ENCODE measurements at places on chromosomes 3 and 15. TPM values are rescaled to one million over a fixed set of nuclear protein-coding genes. Genes with fewer than 3 reads are reported as not detected.

SIDT1 gene
- polyA plus RNA-seq = not detected

PLXNA1 gene
- polyA plus RNA-seq = 57.2 TPM

KIF15 gene
- polyA plus RNA-seq = 4.0 TPM

INKA1 gene
- 4.4 TPM for polyA plus RNA-seq

ST8SIA2 gene
- polyA plus RNA-seq = not detected

EPHB1 gene
- polyA plus RNA-seq = 0.50 TPM

AHSG gene
- not detected for polyA plus RNA-seq

TM4SF1 gene
- polyA plus RNA-seq = 37.5 TPM

CATSPER2 gene
- polyA plus RNA-seq = 1.9 TPM

CTXN2 gene
- polyA plus RNA-seq = not detected

KIF7 gene
- 7.5 TPM for polyA plus RNA-seq

LMCD1 gene
- polyA plus RNA-seq = 157 TPM

POLR2H gene
- 72.0 TPM for polyA plus RNA-seq

ARNT2 gene
- polyA plus RNA-seq = 27.5 TPM

ONECUT1 gene
- polyA plus RNA-seq = not detected

CD80 gene
- polyA plus RNA-seq = not detected

PPP1R14D gene
- not detected for polyA plus RNA-seq

MYO5A gene
- 39.6 TPM for polyA plus RNA-seq

ST3GAL6 gene
- polyA plus RNA-seq = 0.06 TPM

C3orf18 gene
- 30.4 TPM for polyA plus RNA-seq

ERICH6 gene
- not detected for polyA plus RNA-seq

ANKRD34C gene
- not detected for polyA plus RNA-seq

EIF3J gene
- 54.4 TPM for polyA plus RNA-seq

LINGO1 gene
- polyA plus RNA-seq = not detected

PKM gene
- 2,101 TPM for polyA plus RNA-seq

TEX264 gene
- 100.0 TPM for polyA plus RNA-seq

GHSR gene
- polyA plus RNA-seq = not detected

AMT gene
- polyA plus RNA-seq = 9.1 TPM

NLGN1 gene
- polyA plus RNA-seq = 15.5 TPM

RTP1 gene
- not detected for polyA plus RNA-seq

CAV3 gene
- polyA plus RNA-seq = 0.05 TPM

ZKSCAN7 gene
- 4.8 TPM for polyA plus RNA-seq

DPPA2 gene
- polyA plus RNA-seq = not detected

SERPINI2 gene
- not detected for polyA plus RNA-seq
